Activated T-cell treated with anti-CD3 and anti-CD28 coated beads, Interleukin-2, amount 50 U/mL, for 72 hours (primary cell): ENCODE measurements at places on chromosomes 4 and X. TPM values are rescaled to one million over a fixed set of nuclear protein-coding genes. Genes with fewer than 3 reads are reported as not detected.

DNA sequence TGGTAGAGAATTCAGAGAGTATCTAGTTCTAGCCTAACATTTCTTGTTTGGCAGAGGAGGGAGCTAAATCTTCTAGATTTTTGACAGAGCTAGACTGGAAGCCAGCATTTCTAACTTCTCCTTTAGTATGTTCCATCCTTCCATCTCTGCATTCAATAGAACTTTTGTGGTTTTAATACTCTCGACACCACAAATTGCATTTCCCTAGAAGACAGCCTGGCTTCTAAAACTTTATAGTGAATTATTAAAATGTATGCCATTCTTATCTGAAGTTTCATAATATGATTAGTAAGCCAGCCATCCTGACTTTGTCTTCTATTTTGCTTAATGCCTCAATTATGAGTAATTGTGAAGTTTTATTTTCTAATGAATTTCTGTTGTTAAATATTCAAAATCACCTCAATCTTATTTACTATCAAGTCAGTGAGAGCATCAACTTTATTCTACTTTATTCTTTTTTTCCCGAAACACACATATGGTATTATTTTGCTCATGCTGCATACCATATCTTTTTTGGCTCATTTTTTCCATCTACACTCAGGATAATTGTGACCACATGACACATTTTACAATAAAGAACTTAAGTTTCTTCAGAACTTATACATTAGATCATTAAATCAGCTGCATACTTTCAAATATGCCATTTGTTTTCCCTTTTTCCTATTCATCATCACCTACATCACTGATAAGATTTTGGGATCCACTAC is 30.2 kb downstream of the EDNRA start:
- no peak for DNase-seq

GRCh38 chr4:166989886-166990285 is 244.4 kb downstream of the SPOCK3 start:
- DNase-seq, result no peak

- no peak for DNase-seq
These were observed 21.8 kb upstream of the CCNI start for GRCh38 chr4:77097611-77098010.

GRCh38 chr4:139824882-139825522 is 159.4 kb downstream of the MGST2 start:
- DNase-seq, result no peak

- DNase-seq, result no peak
These were observed 45.0 kb downstream of the STK32B start for GRCh38 chr4:5096261-5096660.

DNA sequence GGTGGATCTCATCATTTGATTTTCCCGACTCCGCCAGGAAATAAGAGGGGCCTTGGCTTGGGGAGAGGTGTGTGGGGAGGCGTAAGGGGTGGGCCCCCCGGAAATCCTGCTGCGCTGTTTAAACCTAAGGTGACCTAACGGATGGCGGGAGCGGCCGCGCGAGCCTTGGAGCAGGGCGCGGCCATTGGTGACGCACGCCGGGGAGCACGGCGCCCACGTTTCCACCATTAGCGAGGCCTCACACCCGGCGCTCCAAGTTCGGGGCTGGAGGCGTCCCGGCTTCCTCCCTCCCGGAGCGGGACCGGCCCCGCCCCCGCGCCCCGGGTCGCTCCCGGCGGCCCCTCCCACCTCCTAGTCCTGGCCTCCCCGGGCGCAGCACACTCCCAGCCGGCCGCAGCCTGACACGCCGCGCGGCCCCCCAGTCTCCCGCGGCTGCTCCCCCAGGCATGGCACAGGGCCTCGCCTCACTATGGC is at the start of gene SMS:
Gene SMS (plus strand): TSS at position 354 of the 474 bp plus-strand sequence. CDS start 116 bp downstream, at position 470.
- peak; percentile 49 for DNase-seq

DNA sequence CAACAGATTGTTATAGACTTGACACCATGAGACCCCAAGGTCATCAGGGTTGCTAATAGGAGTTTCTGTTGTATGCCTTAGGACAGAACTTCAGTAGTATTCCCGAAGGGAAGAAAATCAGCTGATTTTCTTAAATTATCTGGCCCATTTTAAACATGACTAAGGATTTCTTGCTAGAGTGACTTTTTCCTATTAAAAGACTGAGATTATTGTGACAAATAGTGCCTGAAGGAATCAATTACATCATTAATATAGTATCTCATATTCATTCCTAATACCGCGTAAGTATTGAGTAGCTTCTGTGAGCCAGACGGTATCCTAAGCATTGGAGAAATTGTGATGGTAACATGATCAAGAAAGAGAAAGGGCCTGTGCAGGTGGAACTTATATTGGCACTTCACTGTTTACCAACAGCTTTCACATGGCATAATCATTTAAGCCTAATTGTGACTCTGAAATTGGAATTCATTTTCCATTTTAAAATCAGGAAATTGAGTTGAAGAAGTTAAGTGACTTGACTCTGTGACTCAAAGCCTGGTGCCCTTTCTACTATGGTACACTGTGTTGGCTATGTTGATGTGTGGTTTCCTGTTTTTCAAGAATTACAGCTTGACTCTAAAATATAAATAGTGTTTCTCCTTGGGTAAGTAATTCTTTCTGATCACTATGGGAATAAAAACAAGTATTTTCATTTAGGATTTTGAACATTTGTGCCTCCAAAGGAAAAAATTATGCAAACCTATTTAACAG is 4.1 kb downstream of the AFF1 start:
- DNase-seq, result no peak

GRCh38 chr4:53489279-53489889 is 101.9 kb downstream of the LNX1 start:
- no peak for DNase-seq

DNA sequence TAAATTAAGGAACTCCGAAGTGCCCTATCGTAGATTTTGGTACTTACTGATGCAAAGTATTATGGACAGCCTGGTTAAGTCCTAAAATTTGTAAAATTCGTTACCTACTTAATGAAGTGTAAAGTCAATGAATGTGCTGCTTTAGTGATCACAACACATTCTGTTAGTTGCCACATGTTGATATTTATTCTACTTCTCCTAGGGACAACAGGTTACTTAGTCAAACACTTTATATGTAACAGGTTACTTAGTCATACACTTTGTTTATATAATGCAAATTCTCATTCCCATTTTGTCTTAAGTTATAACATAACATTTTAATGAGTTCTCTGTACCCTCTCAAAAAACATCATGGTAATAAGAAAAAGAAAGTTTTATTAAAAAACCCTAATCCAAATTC is 643.0 kb upstream of the FTHL17 start:
- no peak for DNase-seq

GRCh38 chr4:106691749-106692148 is 323.2 kb upstream of the GIMD1 start:
- DNase-seq, result no peak

DNA sequence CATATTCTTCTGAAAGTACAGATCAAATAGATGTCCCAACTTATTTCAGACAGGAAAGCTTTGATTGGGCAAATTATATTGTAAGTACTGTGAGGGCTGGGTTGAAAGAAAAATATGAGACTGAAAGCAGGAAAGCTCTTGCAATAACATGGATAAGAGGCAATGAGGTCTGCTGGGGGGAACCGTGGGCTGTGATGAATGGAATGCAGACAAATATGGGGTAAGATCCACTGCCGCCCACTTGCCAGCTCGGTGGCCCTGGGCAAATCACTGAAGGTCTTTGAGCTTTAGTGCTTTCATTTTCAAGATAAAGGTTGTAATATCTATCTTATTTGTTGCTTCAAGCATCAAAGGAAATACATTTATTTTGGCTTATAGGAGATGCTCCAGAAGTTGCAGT is 51.0 kb downstream of the AGA start:
- DNase-seq, result no peak

DNA sequence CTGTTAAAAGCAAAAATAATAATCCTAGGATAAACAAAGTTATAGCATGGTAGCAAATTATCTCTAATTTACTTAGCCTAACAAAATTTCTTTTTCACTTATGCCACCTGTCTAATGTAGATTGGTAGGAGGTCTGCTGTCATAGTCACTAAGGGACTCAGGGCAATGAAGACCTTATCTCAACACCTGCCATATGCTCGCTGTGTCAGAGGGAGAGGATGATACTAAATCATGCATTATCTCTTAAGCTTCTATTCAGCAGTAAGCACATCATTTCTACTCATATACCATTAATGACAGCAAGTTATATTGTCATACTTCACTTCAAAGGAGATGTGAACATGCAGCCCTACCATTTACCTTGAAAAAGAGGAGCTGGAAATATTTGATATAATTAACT is 44.1 kb downstream of the AFM start:
- no peak for DNase-seq

DNA sequence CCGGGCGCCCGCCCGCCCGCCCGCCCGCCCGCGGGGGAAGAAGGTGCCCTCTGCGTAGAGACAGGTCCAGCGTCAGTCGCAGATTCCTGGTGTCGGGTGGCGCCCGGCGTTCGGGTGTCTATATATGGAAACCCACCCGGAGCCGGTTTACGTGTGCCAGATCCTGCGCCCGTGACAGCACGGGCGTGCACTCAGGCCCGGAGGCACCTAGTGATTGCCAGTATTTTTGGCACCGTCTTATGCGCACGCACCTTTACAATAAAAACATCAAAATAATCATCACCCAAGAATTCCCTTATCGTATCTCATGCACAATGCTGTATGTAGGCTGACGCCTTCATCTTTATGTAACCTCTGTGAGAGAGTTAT is 519 bp downstream of the SLC25A4 start:
- DNase-seq, result peak; percentile 23

DNA sequence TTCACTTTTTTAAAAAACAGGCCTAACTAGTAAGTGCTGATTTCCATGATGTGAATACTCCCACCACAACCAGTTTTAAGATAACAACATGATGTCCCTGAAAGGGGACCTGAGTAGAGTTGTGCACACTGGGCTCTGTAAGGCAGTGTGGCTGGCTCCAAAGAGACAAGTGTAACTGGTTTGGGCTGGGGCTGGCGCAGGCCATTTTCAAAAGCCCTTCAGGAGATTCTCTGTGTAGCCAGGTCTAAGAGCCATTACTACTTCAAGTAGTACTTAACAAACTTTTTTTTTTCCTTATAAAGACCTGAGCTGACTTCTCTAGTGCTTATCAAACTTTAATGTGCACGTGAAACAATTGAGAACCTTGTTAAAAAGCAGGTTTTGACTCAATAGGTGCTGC is 4.3 kb downstream of the QRFPR start:
- DNase-seq, result no peak

- no peak for DNase-seq
These were observed 1.6 kb upstream of the PFKFB1 start for GRCh38 chrX:54995621-54996020.

GRCh38 chr4:31351695-31352094 is 631.5 kb downstream of the PCDH7 start:
- no peak for DNase-seq

GRCh38 chr4:86294883-86295282 is 65.0 kb downstream of the MAPK10 start:
- DNase-seq, result no peak

DNA sequence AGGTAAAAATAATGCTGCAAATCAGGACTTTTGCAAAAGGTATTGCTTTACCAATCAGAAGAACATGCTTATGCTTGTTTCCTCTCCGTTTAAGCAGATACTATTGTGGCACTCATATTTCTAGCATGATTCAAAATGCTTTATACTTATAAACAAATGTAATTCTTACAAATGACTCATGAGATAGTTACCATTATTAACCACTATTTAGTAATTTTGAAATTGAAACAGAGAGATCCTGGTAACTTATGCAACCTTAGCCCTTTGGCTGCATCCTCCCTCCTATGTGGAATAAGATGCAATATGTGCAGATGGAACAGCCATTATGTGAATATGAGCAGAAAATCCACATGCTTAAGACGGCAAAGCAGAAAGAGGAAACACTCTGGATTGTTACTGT is 164.7 kb downstream of the PCDH18 start:
- no peak for DNase-seq

DNA sequence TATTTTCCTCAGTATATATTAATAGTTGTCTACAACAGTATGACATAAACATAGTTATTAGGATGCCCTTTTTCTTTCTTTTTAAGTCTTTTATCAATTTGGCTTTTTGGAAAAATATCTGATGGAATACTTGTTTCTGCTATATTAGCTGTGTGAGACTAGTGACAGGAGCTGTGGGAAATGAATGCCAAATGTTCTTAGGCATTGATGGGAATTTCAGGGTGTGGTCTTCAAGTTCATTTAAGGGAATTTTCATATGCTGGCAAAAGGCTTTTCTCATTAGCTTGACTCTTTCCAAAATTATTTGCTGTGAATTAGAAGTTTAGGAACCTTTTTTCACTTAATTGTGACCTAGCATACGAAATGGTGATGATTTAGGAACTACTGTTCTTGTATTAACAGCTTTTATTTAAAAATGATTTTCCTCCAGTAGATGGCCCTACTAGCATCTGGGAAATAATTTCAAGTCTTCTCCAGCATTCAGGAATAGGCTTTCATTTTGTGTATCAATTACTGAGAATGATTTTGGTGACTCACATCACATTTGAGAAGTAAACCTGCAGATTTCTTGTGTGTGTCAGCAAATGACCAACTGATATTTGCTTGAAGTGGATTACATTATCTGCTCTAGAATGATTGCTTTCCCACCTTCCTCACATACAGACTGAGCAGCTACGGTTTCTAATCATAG is 70.9 kb downstream of the HTT start:
- no peak for DNase-seq

GRCh38 chr4:129092631-129093190 is 628 bp downstream of the SCLT1 start:
- DNase-seq, result no peak

DNA sequence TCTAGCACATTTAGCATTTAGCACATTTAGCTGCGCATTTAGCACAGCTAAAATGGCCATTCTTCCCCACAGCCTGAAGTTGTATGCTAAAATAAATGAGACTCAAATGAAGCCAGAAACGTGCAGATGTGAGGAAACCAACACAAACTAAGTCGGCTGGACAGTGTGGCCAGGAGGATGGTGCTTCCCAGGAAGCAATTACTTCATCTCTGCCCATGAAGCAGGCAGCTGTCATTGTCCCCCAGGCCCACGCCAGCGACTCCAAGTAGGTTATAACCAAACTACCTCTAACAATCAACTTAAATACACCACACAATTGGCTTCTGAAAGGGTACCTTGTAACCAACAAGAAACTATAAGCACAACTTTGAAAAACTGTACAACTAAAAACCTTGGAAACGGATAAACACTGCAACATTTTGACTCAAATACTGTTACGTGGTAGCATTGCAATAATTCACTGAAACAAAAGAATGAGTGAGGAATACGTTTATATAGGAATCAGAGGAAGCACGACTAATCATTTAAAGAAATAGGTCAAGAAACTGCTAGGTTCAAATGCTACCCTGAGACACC is 39.2 kb downstream of the AFAP1 start:
- no peak for DNase-seq

- DNase-seq, result no peak
These were observed 9.4 kb downstream of the IL15 start for GRCh38 chr4:141645611-141646340.

Gene SLC10A7
- 31.9 TPM for total RNA-seq

Gene PPEF2
- not detected for total RNA-seq

Gene TMEM255A
- not detected for total RNA-seq

Gene SHROOM4
- total RNA-seq, result not detected

Gene TRAM1L1
- not detected for total RNA-seq
